NCI-H345 (cell line): ENCODE measurements at places on chromosomes 12 and 14.

- no peak for DNase-seq
These were observed 158.9 kb downstream of the GPR65 start for GRCh38 chr14:88163731-88164255.

DNA sequence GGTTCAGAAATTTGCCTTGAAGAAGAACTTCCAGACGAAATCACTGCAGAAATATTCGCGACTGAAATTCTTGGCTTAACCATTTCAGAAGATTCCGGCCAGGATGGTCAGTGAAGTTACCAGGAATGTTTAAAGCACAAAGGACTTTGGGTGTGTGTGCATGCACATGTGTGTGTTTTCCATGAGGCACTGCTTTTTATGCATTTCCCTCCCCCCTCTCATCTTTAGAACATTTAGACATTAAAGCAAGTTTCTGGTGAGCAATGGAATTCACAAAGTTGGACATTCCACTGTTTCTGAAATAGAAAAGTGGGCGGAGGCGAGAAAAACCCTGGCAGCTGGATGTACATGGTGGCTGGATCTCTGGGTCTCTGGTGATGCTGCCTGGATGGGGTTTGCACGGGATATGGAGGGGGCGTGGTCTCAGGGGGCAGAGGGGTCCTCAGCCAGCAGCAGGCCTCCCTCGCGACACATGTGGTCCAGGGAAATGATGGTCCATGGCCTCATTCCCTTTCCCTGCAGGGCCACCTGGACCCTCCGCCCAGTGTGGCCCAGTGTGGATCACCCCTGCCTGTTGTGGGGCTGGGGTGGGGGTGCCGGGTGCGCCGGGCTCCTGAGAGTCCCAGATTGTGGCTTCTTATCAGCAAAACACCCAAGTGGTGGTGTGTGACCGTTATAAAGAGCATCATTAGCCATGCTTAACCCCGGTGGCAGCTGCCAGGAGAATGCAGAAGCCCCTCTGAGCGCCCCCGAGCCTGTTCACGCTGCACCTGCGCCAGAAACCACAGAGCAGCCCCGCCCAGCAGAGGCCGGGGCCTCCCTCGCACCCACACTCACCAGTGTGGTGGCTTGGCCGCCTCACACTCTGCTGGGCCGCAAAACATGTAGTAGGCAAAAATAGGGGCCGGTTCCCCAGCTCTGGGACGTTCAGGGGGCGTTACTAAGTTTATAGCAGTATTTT is 17.8 kb upstream of the BCL7A start:
- DNase-seq, result no peak

DNA sequence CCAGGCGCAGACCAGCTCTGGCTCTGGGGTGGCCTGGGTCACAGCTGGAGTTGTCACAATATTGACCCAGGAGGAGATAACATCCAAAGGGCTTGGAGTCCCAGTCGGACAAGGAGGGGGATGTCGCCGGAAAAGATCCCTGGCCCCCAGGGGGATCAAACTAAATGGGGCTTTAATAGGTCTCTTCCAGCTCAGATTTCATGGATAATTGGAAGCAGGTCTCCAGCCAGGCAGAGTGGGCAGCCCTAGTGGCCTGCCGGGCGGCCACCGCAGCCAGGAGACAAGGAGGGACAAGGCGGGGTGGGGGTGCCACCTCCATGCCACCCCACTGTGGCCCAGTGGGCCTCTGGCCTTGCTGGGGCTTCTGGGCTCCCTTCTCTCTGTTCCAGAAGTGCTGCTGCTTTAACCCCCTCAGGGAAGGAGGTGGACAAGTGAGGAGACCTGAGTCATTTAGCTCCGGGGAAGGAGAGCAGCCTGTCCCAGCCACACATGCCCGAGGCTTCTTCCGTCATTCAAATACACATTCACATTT is 23.1 kb upstream of the PGF start:
- no peak for DNase-seq

GRCh38 chr14:85564841-85565527 is 35.0 kb downstream of the FLRT2 start:
- DNase-seq, result no peak

- no peak for DNase-seq
These were observed 149.5 kb upstream of the SLC38A2 start for GRCh38 chr12:46522071-46522470.
